ENCODE measurements at places on chromosomes 7 and 10.

GRCh38 chr7:18489624-18490023 is 5.9 kb upstream of the HDAC9 start:
- no peak for DNase-seq

DNA sequence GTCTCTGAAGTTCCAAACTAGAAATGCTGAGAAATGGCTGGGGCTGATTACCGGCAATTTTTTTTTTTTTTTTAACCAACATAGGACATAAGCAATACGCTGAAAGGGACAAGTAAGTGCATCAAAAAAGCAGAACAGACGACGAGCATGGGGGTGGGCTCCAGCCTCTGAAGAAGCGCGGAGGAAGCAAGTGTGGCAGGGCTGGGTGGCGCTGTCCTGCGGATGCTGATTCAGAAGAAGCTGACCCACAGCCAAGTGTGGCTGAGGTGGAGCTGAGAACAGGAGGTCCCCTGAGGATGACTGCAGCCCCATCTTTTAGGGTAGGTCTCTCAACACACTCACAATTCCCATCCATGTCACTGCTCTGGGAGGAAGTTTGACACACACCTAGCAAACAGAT is 65.6 kb downstream of the CTBP2 start:
- DNase-seq, result no peak

DNA sequence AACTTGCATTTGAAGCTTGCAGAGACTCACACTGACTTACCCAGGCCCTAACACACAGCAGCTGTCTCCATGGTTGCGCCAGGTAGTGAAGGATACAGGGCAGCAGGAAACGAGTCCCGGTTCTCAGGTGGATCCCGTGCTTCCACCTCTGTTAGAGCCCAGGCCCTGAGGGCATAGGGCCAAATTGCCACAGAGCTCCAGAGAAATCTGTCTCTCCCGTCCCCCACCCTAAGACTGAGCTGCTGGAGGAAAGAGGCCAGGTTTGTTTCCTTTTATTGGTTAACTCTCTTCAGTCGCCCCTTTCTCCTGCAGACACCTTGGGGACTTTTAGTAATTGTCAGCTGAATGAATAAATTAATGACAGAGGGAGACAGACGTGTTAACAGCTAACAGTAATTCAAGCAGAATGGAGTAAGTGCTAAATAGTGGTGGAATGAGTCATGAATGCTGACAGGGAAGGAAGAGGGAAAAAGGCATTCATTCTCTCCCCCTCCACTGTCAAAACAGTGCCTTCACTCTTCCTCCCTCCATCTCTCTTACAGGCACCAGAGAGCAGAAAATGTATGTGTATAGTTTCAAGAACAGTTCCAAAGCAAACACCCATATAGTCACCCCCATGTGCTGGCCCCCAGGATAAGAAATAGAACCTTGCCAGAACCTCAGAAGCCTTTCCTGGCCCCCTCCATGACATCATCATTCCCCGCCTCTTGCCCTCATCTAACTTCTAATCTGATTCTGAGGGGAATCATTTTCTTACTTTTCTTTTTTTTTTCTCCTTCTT is 16.8 kb upstream of the DLG5 start:
- no peak for DNase-seq

- no peak for DNase-seq
These were observed 64.8 kb upstream of the AHR start for GRCh38 chr7:17233603-17234002.

DNA sequence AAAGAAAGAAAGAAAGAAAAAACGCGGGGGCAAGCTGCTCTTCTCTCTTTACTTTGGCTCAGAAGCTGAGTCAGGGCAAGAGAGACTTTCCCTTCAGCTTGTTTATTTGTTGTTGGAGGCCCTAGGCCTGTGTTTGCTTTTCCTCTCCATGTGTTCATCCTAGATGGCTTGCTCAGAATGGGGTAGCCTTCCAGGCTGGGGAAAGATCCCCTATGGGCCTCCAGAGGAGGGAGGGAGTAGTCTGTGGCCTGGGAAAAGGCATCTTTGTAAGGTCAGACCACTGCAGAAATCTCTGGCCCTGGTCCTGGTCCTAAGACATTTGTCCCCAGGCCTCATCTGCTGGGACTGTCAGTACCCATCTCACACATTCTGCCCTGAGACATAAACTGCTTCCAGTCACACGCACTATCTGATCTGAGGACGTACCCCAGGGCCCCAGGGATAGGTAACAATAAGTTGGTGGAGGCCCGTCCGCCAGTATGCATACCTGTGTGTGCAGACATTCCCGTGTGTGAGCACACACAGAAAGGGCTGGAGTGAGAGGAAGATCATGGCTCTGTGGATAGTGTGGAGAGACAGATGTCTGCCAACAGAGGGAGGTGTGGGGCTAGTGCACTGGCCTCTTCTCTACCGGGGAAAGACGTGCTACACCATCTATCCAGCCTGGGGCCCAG is 4.9 kb upstream of the SCD start:
- no peak for DNase-seq

- DNase-seq, result no peak
These were observed 57.5 kb downstream of the UNCX start for GRCh38 chr7:1290026-1290678.

- no peak for DNase-seq
These were observed 507 bp downstream of the SAR1A start for GRCh38 chr10:70169649-70170364.

- no peak for DNase-seq
These were observed 289.1 kb downstream of the PRKG1 start for GRCh38 chr10:51363415-51363814.

- no peak for DNase-seq
These were observed 126.3 kb downstream of the NRP1 start for GRCh38 chr10:33208166-33208565.

DNA sequence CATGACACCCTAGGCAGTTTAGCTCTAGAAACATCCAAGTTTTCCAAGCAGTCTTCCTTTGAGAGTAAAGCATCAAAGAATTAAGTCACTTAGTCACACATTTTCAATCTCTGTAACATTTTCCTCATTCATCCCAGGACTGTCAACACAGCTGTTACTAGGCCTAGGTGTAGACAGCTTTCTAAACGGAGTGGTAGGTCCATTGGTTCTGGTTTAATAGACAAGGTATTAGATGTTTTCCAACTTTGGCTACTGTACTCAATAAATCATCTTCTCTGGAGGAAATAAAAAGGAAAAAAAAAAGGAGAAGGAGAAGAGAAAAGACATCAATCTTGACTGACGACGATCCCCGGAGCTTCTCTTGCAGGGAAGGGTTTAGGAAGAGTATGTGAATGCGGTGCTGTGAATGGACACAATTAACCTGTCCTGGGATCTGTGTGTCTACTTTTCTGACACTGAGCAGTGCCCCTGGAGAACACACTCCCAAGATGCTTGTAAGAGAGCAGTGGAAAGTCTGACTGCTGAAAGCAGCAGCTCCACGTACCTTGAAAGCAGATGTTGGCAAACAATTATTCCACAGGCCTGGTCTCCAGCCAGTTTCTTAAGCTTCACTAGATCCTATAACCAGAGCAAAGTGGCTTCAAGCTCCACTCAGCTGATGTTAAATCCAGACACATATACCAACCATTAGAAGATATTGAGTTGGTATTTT is 59.1 kb downstream of the CXCL12 start:
- DNase-seq, result no peak

DNA sequence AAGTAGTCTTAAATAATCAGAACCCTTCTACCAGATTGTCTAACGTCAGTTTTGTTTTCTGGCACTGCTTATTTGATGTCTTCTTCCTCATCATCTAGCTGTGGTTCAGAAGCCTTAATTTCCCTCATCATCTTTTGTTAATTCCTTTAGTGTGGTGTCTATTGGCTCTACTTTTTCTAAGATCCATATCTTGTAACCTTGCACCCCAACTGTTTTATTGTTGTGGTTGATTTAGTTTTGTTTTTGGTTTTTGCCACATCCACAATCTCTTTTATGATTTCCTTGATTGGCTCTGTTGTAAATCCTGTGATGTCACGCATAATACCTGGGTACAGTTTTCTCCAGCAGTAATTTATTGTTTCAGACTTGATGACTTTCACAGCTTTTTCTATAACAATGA is 463.5 kb upstream of the TEX47 start:
- DNase-seq, result no peak

DNA sequence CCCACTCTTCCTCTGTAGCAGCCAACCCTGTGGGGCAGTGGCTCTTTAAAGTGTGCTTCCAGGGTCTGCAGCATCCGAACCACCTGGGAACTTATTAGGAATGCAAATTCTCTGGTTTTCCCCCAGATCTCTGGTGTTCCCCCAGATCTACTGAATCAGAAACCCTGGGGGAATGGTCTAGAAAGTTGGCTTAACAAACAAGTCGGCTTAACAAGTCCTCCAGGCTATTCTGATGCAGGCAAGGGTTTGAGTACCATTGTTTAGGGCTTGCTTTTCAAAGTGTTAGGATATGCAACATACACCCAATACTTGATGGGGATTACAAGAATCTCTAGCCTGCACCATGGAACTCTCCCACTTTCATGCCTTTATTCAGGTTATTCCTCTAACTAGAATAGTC is 126.3 kb downstream of the RALA start:
- DNase-seq, result no peak

DNA sequence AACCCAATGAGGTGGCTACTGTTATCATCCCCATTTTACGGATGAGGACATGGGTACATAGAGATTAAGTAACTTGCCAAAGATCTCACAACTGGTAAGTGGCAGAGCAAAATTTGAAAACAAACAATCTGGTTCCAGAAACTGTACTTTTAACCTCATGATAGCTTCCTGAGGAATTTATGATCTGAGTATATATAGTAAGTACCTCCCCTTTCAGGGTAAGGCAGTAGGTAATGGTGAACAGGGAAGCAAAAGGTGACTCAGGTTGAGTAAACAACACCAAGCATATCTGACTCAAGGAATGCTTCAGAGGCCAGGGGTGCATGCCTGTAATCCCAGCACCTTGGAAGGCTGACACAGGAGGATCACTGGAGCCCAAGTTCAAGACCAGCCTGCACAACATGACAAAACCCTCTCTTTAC is 21.1 kb downstream of the KLLN start:
- no peak for DNase-seq

DNA sequence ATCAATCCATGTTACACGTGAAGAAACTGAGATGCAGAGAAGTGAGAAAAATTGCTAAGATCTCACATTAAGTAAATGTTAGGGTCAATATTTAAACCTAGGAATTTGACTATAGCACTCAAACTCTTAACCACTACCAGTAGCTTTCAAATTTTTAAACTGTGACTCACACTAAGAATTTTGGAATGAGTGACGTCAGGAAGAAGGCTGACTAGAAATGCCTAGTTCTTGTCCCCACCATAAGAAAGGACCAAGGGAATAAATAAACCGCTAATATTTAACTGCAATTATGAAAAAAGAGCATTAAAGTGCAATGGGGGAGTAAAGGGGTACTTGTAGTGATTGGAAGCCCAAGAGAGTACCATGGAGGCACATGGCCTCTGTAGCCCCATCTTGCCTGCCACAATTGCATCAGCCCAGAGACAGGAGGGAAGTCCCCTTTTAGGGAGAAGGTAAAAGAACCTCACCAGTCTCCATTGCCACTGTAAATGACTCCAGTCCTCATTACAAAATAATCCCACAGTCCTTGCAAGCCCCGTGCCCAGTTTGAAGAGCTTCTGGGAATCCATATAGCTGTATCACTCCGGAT is 3.5 kb upstream of the AKR1B1 start:
- no peak for DNase-seq

DNA sequence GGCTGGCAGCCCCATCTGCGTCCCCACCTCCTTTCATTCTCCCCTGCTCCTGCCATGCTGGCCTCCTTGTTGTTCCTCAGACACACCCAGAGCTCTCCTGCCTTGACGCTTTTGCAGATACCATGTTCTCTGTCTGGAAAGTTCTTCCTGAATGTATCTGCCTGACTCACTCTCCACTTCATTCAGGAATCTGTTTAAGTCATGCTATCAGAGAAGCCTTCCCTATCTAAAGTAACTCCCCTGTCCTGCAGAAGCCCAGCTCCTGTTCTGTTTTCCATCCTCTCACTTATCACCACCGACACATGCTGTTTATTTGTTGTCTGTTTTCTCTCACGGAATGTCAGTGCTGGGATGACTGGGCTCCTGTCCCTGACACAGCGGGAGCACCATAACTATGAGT is 82.0 kb downstream of the AFAP1L2 start:
- no peak for DNase-seq

GRCh38 chr10:100996678-100997359 is 2.8 kb upstream of the LZTS2 start:
- DNase-seq, result no peak

- no peak for DNase-seq
These were observed 23.5 kb downstream of the SGCE start for GRCh38 chr7:94632338-94633013.

GRCh38 chr10:75475460-75476182 is 44.2 kb downstream of the LRMDA start:
- no peak for DNase-seq

- no peak for DNase-seq
These were observed 4.2 kb upstream of the IKZF1 start for GRCh38 chr7:50300336-50300735.

DNA sequence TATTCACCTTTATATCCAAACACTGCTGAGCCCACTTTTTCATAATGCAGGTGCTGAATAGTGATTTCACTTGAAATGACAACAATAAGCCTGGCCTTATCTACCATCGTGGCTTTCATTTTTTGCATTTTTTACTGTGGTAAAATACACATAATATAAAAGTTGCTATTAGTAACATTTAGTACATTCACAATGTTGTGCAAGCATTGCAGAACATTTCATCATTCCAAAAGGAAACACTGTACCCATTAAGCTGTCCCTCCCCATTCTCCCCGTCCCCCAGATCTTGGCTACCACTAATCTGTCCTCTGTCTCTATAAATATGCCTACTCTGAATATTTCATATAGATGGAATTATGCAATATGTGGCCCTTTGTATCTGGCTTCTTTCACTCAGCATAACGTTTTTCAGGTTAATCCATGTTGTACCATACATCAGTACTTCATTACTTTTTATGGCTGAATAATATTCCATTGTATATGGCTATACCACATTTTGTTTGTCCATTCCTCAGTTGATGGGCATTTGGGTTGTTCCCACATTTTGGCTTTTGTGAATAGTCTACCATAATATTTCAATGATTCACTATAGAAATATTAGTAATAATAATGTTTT is 68.5 kb upstream of the ARID5B start:
- no peak for DNase-seq
